ENCODE measurements at places on chromosomes 1 and 21. TPM values are rescaled to one million over a fixed set of nuclear protein-coding genes. Genes with fewer than 3 reads are reported as not detected.

Gene TMOD4
- 2.6 TPM for total RNA-seq

Gene SPRR1B
- total RNA-seq = not detected

GRCh38 chr1:43271186-43272118 lies 1.7 kb downstream of the TMEM125 start:
- H3K27me3 ChIP-seq = no peaks in the 10 kb centered on the region
- H3K4me3 ChIP-seq = no peak overlapping the region
- no peak overlapping the region for H3K27ac ChIP-seq
- peaks cover 21% of the 10 kb centered on the region for H3K4me1 ChIP-seq

DNA sequence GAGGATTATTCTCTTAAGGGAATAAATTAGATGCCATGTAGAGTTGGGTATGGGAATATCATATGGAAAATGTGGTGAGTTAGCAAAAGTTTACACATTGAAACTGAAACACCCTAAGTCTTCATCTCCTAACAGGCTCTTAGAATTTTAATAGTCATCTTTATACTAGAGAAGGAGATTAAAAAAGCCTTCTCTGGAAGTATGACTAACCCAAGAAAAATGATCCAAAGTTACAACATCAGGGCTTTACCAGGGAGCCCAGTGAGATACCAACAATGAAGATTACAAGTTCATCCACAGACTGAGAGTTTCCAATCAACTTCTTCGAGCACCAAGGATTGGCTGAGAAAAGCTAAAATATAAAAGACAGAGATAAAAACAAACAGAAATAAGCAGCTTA lies 70.0 kb upstream of the KIAA0040 start:
- H3K27ac ChIP-seq = no peak overlapping the region
- H3K4me3 ChIP-seq = no peak overlapping the region
- no peaks in the 10 kb centered on the region for H3K27me3 ChIP-seq
- no peaks in the 10 kb centered on the region for H3K4me1 ChIP-seq
- no peaks in the 10 kb centered on the region for H3K36me3 ChIP-seq
- no peak for DNase-seq

DNA sequence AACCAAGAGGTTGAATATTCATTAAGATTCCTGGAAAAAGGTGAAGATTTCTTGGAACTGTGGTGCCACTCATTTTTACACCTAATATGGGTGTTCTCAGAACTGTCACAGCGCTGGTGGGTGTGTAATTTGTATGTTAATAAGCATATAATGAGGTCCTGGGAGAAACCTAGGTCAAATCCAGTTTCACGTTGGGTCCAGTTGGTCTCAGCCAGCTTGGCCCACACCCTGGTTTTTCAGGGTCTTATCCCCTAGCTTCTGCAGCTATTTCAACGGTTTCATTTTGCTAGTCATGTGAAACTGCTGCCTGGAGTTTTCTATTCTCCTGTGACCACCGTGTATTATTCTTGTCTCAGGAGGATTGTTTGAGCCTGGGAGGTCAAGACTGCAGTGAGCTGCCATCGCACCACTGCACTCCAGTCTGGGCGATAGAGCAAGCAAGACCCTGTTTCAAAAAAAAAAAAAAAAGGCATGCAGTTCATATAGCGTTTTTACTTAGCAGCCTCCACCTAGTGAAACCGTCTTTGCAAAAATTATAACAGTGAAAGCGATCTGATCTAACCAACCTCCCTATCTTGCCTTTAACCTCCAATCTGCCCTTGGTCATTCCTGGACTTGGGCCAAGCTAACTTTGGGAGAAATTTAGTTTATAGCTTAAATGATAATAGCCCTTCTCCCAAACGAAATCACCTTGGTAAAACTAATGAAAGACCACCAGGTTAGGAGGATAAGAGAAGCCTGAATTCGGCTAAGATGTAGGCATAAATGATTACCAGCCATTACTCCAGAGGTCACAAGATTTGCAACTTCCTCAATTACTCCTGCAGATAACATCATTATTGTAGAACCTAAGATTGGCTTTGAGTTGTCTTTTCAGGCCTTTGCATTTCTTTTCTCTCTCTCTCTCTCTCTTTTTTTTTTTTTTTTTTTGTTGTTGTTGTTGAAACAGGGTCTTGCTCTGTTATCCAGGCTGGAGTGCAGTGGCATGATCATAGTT lies 44.0 kb downstream of the PTAFR start:
- no peaks in the 10 kb centered on the region for H3K36me3 ChIP-seq
- peaks cover 9% of the 10 kb centered on the region for H3K4me1 ChIP-seq
- no peak overlapping the region for H3K4me3 ChIP-seq
- no peak overlapping the region for H3K27ac ChIP-seq
- H3K27me3 ChIP-seq = no peaks in the 10 kb centered on the region

DNA sequence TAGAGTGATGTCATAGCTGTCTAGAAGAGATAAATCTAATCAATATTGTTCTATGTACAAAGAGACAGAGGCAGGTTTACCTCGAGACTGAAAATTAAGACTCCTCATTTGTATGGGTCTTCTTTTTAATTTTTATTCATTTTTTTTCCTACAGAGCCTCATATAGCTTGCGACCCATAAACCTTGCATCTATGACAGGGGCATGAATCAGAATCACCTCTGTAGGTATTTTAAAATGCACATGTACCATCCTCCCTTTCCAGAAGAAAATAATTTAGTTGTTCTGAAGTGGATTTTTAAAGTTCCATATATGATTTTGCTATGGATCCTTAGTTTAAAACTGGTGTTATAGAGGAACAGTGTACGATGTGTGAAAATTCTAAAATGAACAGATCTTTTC lies 64.5 kb downstream of the KCNK2 start:
- H3K4me3 ChIP-seq = no peak overlapping the region
- no peaks in the 10 kb centered on the region for H3K27me3 ChIP-seq
- H3K4me1 ChIP-seq = no peaks in the 10 kb centered on the region
- H3K36me3 ChIP-seq = no peaks in the 10 kb centered on the region
- no peak overlapping the region for H3K27ac ChIP-seq

DNA sequence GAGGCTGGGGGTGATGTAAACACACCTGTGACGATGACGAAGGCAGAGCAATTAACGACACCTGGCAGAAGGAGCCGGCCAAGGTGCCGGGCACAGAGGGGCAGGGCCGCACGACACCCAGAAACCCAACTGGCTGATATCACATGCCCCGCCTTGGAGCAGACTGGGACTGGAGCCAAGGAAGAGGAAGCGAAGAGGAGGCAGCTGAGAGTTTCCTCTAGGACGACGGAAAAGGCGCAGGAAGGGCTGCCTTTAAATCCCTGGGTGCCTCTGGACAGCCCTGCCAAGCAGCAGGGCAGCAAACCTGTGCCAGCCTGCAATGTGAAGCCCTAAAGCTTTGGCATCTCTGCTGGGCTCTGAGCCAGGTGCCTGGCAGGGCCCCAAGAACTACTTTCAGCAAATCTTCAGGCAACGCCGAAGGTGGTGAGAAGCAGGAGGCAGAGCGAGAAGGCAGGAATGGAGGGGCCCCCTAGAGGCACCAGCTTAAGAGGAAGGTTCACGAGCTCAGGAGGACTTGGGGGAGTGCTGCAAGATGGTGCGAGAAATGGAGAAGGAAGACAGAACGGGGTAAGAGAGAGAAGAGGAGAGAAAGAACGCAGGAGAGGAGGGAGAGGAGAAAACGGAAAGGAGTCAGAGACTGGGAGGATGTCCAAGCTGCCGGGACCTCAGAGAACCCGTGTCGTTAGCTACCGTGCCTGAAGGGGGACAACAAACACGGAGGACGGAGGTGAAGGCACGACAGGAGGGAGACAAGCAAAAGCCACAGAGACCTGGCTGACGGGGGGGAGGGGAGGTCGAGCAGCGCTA lies 25.3 kb upstream of the PEF1 start:
- no peak overlapping the region for H3K4me3 ChIP-seq
- H3K27me3 ChIP-seq = peaks cover 6% of the 10 kb centered on the region
- peaks cover 11% of the 10 kb centered on the region for H3K4me1 ChIP-seq
- H3K36me3 ChIP-seq = no peaks in the 10 kb centered on the region
- H3K27ac ChIP-seq = no peak overlapping the region

GRCh38 chr1:221829327-221830015 lies 87.6 kb upstream of the DUSP10 start:
- DNase-seq = peak; percentile 51
- H3K4me1 ChIP-seq = peaks cover 37% of the 10 kb centered on the region
- no peak overlapping the region for H3K4me3 ChIP-seq

GRCh38 chr1:8910914-8911313 lies 32.4 kb upstream of the ENO1 start:
- no peaks in the 10 kb centered on the region for H3K36me3 ChIP-seq
- no peaks in the 10 kb centered on the region for H3K27me3 ChIP-seq
- H3K4me3 ChIP-seq = no peak overlapping the region
- DNase-seq = no peak

DNA sequence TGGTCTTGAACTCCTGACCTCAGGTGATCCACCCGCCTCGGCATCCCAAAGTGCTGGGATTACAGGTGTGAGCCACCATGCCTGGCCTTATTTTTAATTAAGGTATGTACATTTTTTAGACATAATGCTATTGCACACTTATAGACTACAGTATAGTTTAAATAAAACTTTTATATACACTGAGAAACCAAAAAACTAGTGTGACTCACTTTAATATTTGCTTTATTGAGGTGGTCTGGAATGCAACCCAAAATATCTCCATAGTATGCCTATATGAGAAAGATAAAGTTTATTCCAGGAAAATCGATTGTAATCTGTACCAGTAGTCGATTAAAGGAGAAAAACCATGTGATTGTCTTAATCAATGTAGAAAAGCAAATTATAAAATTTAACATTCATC lies 85.5 kb upstream of the ERRFI1 start:
- DNase-seq = no peak
- H3K4me1 ChIP-seq = peaks cover 18% of the 10 kb centered on the region
- H3K4me3 ChIP-seq = no peak overlapping the region

DNA sequence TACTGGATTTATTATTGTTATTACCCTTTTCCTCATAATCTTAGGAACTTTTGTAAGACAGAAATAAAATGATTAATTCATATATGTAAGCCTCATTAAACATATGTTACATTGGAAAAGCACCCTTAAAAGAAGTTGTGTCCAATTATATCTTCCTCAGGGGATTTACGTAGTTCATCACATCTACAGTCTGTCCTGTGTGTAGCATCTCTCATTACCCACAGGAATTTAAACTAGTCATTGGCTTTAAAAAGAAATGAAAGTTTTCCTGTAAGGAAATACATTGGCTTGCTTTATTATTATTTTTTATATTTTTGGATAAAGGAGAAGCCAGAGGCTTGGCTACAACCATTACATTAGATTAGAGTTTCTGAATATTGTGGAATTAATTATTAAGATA lies 56.1 kb downstream of the SWT1 start:
- DNase-seq = no peak
- H3K27ac ChIP-seq = no peak overlapping the region
- no peaks in the 10 kb centered on the region for H3K27me3 ChIP-seq
- no peaks in the 10 kb centered on the region for H3K36me3 ChIP-seq
- no peak overlapping the region for H3K4me3 ChIP-seq

GRCh38 chr1:94592571-94592920 lies 51.0 kb upstream of the F3 start:
- no peaks in the 10 kb centered on the region for H3K36me3 ChIP-seq
- DNase-seq = no peak
- no peak overlapping the region for H3K27ac ChIP-seq
- H3K27me3 ChIP-seq = peaks cover 4% of the 10 kb centered on the region

- H3K27ac ChIP-seq = no peak overlapping the region
- no peak for DNase-seq
- no peaks in the 10 kb centered on the region for H3K36me3 ChIP-seq
- H3K4me3 ChIP-seq = no peak overlapping the region
- H3K27me3 ChIP-seq = no peaks in the 10 kb centered on the region
These were observed 110.2 kb upstream of the APP start for GRCh38 chr21:26280775-26281174.

- no peak for DNase-seq
- no peak overlapping the region for H3K27ac ChIP-seq
- no peaks in the 10 kb centered on the region for H3K36me3 ChIP-seq
- H3K4me3 ChIP-seq = no peak overlapping the region
- H3K27me3 ChIP-seq = no peaks in the 10 kb centered on the region
These were observed 43.3 kb downstream of the PAX7 start for GRCh38 chr1:18673976-18674375.

DNA sequence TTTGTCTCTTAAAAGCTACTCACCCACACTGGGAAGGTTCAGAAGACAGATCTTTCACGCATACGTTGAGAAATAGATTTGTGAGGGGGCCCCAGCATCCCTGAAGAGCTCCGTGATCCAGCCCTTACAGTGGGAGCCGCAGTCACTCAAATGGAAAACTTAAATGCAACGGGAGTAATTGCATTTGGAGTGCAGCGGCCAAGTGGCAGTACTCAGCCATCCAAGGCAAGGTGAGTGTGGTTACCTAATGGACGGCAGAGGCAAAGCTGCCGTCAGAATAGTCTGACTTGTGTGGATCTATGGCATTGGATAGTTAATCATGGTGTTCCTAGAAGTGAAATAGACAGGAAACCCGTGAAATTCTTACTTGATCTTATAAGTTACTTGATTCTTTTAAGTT lies 5.1 kb downstream of the SPSB1 start:
- no peak overlapping the region for H3K4me3 ChIP-seq
- H3K27ac ChIP-seq = no peak overlapping the region
- no peak for DNase-seq
- H3K27me3 ChIP-seq = peaks cover 5% of the 10 kb centered on the region

- DNase-seq = no peak
- peaks cover 65% of the 10 kb centered on the region for H3K36me3 ChIP-seq
- H3K4me3 ChIP-seq = no peak overlapping the region
- no peaks in the 10 kb centered on the region for H3K4me1 ChIP-seq
These were observed 102.9 kb downstream of the ZZZ3 start for GRCh38 chr1:77579547-77579946.
